Mesenchymal stem cell (in vitro differentiated cells and primary cell): ENCODE measurements at places on chromosomes 5 and 9.

DNA sequence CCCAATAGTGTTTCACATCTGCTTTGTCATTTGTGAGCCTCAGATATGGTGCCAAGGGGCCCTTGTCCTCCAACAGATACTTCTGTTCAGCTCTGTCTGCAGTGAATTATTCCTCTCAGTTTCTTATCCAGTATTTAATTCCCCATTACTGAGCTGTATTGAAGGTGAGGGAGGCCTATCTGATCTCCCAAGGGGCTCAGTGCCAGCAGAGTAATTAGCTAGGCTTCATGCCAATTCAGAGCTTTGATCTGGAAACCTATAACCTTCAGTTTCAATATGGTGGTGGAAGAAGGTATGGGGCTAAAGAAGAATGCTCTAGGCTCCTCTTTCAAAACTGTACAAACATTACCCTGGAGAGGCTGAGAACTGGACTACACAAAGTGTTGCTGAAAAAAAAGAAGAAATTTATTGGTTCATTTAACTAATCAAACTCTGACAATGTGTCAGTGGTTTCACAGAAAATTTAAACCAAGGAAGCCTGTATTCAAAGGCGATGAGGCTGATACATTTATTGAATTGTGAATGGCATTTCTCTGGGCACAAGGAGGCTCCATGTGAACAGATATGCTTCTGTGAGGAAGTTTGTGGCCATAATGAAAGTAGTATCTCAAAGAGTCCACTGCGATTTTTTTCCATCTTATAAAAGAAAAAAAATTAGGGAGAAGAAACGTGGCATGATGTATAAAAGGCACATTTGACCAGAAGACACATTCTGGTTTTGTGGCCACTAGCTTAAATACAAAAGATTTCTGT, 397.8 kb downstream of the TLE4 start:
- H3K4me1 ChIP-seq: no peaks in the 10 kb centered on the region
- no peak for DNase-seq
- peaks cover 19% of the 10 kb centered on the region for H3K27me3 ChIP-seq
- no peaks in the 10 kb centered on the region for H3K36me3 ChIP-seq
- H3K4me3 ChIP-seq: no peak overlapping the region

DNA sequence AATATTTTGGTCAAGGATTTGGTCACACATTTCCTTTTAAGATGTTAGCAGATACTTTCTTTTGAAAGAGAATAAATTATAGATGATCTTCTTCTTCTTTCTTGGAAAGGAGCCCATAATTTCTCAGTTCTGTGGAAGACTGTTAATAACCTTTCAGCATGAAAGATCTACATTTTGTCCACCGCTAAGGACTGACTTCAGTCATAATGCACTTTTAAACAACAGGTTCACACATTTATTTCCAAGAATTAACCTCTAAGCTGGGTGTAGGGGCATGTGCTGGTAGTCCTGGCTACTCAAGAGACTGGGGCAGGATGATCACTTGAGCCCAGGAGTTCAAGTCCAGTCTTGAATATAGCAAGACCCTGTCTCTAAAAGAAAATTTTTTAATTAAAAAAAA, 93.0 kb downstream of the PRKACG start:
- H3K4me1 ChIP-seq: no peaks in the 10 kb centered on the region
- no peak overlapping the region for H3K27ac ChIP-seq
- H3K27me3 ChIP-seq: no peaks in the 10 kb centered on the region
- no peaks in the 10 kb centered on the region for H3K36me3 ChIP-seq

GRCh38 chr5:9015260-9015936, 530.5 kb downstream of the SEMA5A start:
- H3K4me1 ChIP-seq: peaks cover 7% of the 10 kb centered on the region
- H3K27me3 ChIP-seq: no peaks in the 10 kb centered on the region
- DNase-seq: peak; percentile 28
- H3K36me3 ChIP-seq: no peaks in the 10 kb centered on the region
- H3K27ac ChIP-seq: peak overlapping the region; percentile 91

GRCh38 chr5:95668728-95669127, 14.1 kb downstream of the SPATA9 start:
- H3K4me1 ChIP-seq: no peaks in the 10 kb centered on the region
- no peaks in the 10 kb centered on the region for H3K36me3 ChIP-seq
- DNase-seq: peak; percentile 87
- H3K27me3 ChIP-seq: no peaks in the 10 kb centered on the region
- H3K4me3 ChIP-seq: no peak overlapping the region

GRCh38 chr5:42429694-42430093, 6.5 kb downstream of the GHR start:
- peaks cover 13% of the 10 kb centered on the region for H3K27me3 ChIP-seq
- H3K27ac ChIP-seq: no peak overlapping the region
- no peaks in the 10 kb centered on the region for H3K36me3 ChIP-seq
- H3K4me3 ChIP-seq: no peak overlapping the region
- H3K4me1 ChIP-seq: peaks cover 2% of the 10 kb centered on the region

GRCh38 chr9:121684381-121685145, 33.1 kb downstream of the DAB2IP start:
- peaks cover 5% of the 10 kb centered on the region for H3K4me1 ChIP-seq
- DNase-seq: peak; percentile 29
- H3K27me3 ChIP-seq: no peaks in the 10 kb centered on the region
- no peak overlapping the region for H3K27ac ChIP-seq

DNA sequence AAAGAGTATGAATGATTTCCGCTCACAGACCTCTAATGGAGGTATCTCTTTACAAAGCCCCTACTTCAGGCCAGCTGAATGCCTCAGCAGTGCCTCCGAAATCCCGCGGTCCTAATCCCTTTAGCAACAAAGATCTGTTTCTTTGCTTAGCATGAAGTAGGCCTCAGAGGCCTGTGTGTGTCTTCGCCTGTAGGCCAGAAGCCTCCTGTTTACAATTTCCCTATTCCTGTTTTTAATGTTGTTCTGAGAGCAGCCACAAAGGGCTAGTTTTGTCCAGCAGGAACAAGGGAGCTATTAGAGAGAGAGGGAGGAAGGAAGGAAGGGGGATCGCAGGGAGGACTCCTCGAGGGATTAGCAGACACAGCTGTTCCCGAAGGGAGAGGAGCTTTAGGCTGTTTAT, 166.4 kb upstream of the SPRY4 start:
- no peaks in the 10 kb centered on the region for H3K36me3 ChIP-seq
- no peaks in the 10 kb centered on the region for H3K4me1 ChIP-seq
- H3K27ac ChIP-seq: no peak overlapping the region

- H3K36me3 ChIP-seq: no peaks in the 10 kb centered on the region
- no peak for DNase-seq
- no peaks in the 10 kb centered on the region for H3K4me1 ChIP-seq
- H3K4me3 ChIP-seq: no peak overlapping the region
- H3K27me3 ChIP-seq: peaks cover 9% of the 10 kb centered on the region
These were observed 175.6 kb downstream of the MEF2C start for GRCh38 chr5:88707216-88707965.

GRCh38 chr5:54156577-54156976, 153.8 kb downstream of the ARL15 start:
- no peaks in the 10 kb centered on the region for H3K27me3 ChIP-seq
- no peak overlapping the region for H3K4me3 ChIP-seq
- H3K27ac ChIP-seq: no peak overlapping the region
- peaks cover 2% of the 10 kb centered on the region for H3K4me1 ChIP-seq
- DNase-seq: no peak

GRCh38 chr5:52876456-52876855, 88.7 kb downstream of the ITGA1 start:
- H3K4me1 ChIP-seq: no peaks in the 10 kb centered on the region
- no peak overlapping the region for H3K4me3 ChIP-seq
- H3K36me3 ChIP-seq: no peaks in the 10 kb centered on the region
- H3K27me3 ChIP-seq: no peaks in the 10 kb centered on the region
- H3K27ac ChIP-seq: no peak overlapping the region

DNA sequence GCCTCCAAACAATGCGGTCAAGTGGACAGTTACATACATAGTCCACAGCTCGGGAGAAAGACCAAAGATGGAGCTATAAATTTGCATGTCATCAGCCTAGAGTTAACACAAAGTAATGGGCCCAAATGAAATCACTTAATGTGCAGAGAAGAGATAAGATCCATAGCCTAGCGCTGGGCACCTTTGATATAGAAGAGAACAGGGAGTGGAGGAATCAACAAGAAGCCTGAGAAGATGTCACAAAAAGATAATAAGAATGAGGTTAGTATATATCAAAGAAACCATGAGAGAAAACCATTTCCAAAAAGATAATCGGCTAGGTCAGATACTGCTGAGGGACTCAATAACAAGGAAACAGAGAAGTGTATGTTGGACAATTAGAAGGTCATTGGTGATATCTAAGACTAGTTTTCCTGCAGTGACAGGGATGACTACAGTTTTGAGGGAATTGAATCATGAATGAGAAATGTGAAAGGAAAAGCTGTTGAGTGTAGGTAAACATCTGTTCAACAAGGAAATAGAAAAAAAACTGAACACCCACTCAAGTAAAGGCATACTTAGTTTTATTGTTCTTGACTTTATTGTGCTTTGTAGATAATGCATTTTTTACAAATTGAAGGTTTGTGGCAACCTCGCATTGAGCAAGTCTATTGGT, 68.7 kb upstream of the CDH6 start:
- no peak overlapping the region for H3K4me3 ChIP-seq
- no peak overlapping the region for H3K27ac ChIP-seq
- peaks cover 5% of the 10 kb centered on the region for H3K4me1 ChIP-seq
- H3K36me3 ChIP-seq: no peaks in the 10 kb centered on the region

- H3K27ac ChIP-seq: no peak overlapping the region
- no peaks in the 10 kb centered on the region for H3K27me3 ChIP-seq
- DNase-seq: no peak
- H3K4me1 ChIP-seq: no peaks in the 10 kb centered on the region
- no peaks in the 10 kb centered on the region for H3K36me3 ChIP-seq
These were observed 55.8 kb upstream of the ZFAND5 start for GRCh38 chr9:72420783-72421182.

DNA sequence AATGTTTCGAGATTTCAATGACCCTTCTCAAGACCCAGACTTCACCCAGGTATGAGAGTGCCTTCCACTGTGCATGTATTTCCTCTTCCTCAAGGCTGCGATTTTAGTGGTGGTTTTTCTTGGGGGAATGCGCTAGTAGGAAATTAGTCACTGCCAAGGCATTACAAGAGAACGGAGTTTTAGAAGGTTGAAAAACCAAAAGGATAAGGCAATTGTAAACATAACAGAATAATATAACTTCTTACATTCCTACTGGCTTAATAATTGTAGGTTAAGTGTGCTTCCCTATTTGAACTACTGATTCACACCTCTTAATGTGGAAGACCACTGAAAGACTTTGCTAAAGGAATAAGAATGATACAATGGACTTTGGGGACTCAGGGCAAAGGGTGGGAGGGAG, 38.9 kb downstream of the ACO1 start:
- H3K36me3 ChIP-seq: peaks cover 16% of the 10 kb centered on the region
- no peaks in the 10 kb centered on the region for H3K27me3 ChIP-seq
- peaks cover 18% of the 10 kb centered on the region for H3K4me1 ChIP-seq
- no peak overlapping the region for H3K4me3 ChIP-seq
- H3K27ac ChIP-seq: peak overlapping the region; percentile 91

DNA sequence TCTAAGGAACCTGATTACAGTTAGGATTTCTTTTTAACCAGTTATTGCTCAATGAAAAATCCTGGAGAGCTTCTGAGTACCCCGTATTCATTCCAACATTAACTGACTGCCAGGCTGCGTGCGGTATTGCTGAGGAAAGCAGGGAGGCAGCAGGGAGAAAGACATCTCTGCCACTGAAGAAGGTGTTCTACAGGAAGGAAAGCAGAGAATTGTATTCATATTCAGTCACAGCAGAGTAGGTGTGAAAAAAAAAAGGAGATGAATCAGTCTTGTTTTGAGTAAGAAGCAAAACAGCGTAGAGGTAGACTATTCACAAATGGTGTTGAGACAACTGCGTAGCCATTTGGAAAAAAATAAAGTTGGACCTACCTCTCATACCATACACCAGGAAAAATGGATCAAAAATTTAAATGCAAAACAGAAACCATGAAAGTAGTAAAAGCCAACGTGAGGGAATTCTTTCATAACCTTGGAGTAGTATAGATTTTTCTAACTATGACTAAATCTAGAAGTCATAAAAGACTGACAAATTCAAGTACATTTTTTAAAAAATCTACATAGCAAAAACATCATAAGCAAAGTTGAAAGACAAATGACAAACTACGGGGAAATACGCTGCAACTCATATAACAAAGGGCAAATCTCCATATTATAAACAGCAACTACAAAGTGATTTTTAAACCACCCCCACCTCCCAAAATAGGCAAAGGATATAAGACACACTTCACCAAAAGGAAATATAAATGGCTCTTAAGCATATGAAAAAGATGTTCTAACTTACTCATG, 9.9 kb upstream of the NR4A3 start:
- H3K4me1 ChIP-seq: no peaks in the 10 kb centered on the region
- H3K27ac ChIP-seq: no peak overlapping the region
- H3K36me3 ChIP-seq: no peaks in the 10 kb centered on the region
- H3K4me3 ChIP-seq: no peak overlapping the region

- H3K27ac ChIP-seq: no peak overlapping the region
- H3K27me3 ChIP-seq: peaks cover under 1% of the 10 kb centered on the region
- H3K4me1 ChIP-seq: no peaks in the 10 kb centered on the region
- H3K36me3 ChIP-seq: no peaks in the 10 kb centered on the region
- DNase-seq: no peak
These were observed 52.8 kb upstream of the CARTPT start for GRCh38 chr5:71666321-71666720.

DNA sequence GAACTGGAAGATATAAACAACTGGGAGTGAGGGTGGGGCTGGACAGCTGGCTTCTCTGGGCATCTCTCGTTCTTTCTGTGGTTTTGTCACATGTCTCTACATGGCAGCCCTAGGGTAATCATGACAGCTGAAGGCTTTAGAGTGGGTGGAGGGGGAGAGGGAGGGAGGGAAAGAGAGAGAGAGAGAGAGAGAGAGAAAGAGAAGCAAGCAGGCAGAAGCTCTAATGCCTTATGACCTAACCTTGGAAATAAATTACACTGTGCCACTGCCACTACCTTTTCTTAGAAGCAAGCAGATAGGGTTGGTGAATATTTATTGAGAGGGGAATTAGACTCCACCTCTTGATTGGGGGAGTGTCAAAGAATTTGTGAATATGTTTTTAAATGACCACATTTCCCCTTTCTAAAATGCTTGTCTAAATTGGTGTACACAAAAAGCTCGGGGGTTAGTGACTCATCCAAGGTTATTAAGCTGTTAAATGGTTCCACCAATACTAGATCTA, 2.6 kb upstream of the DAPK1 start:
- H3K27me3 ChIP-seq: peaks cover 27% of the 10 kb centered on the region
- DNase-seq: no peak
- H3K4me1 ChIP-seq: peaks cover 3% of the 10 kb centered on the region
- H3K4me3 ChIP-seq: no peak overlapping the region
- H3K27ac ChIP-seq: no peak overlapping the region

GRCh38 chr5:75260708-75261107, 24.0 kb upstream of the ANKRD31 start:
- no peak for DNase-seq
- peak overlapping the region; percentile 83 for H3K27ac ChIP-seq

GRCh38 chr5:15852949-15853348, 326.6 kb downstream of the MARCHF11 start:
- no peak overlapping the region for H3K4me3 ChIP-seq
- no peaks in the 10 kb centered on the region for H3K27me3 ChIP-seq
- no peaks in the 10 kb centered on the region for H3K4me1 ChIP-seq
- DNase-seq: no peak
- H3K27ac ChIP-seq: no peak overlapping the region

GRCh38 chr9:37555786-37556185, 20.4 kb downstream of the FBXO10 start:
- H3K27ac ChIP-seq: no peak overlapping the region
- no peak for DNase-seq
- H3K36me3 ChIP-seq: no peaks in the 10 kb centered on the region
- H3K27me3 ChIP-seq: no peaks in the 10 kb centered on the region
- peaks cover 5% of the 10 kb centered on the region for H3K4me1 ChIP-seq
- no peak overlapping the region for H3K4me3 ChIP-seq

GRCh38 chr5:54247226-54247625, 63.1 kb downstream of the ARL15 start:
- no peak for DNase-seq
- H3K27me3 ChIP-seq: no peaks in the 10 kb centered on the region
- H3K4me1 ChIP-seq: peaks cover 3% of the 10 kb centered on the region
- H3K27ac ChIP-seq: no peak overlapping the region
